ENCODE measurements at places on chromosomes 4 and X.

GRCh38 chrX:15301924-15302323, 13.5 kb downstream of the ASB11 start:
- peak; percentile 30 for DNase-seq

DNA sequence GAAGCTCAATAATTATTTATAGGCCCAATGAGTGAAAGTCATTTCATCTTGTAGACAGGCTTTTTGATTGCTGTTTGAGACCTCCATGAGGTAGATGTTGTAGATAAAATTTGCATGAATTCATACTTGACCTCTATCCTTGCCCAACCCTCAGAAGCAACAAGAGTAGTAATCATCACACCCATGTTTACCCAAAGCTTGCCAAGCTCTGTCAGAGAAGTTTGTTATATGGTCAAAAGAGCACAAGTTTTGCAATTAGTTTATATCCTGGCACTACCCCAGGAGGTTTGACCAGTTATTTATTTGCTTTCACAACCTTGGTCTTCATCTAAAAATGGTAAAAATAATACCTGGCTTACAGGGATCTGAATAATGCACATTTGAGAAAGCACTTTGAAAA, 20.7 kb downstream of the ADH7 start:
- peak; percentile 65 for DNase-seq

- DNase-seq: peak; percentile 43
Observed at GRCh38 chr4:3009422-3009821, 46.1 kb downstream of the GRK4 start.

DNA sequence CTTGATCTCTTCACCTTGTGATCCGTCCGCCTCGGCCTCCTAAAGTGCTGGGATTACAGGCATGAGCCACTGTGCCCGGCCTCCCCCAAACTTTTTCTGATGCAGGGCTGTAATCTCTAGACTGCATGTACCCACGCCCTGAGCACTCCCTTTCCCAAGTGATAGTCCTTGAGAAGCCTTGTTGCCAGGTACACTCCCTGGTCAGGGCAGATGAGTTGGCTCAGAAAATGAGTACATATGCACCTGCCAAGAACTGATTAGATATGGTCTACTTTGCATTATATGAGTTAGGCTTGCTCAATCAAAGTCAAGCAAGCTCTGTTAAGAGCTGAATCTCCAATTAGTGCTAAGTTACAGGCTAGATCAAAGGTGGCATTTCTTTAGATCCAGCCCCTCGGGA, 20.3 kb downstream of the APOO start:
- no peak for DNase-seq

DNA sequence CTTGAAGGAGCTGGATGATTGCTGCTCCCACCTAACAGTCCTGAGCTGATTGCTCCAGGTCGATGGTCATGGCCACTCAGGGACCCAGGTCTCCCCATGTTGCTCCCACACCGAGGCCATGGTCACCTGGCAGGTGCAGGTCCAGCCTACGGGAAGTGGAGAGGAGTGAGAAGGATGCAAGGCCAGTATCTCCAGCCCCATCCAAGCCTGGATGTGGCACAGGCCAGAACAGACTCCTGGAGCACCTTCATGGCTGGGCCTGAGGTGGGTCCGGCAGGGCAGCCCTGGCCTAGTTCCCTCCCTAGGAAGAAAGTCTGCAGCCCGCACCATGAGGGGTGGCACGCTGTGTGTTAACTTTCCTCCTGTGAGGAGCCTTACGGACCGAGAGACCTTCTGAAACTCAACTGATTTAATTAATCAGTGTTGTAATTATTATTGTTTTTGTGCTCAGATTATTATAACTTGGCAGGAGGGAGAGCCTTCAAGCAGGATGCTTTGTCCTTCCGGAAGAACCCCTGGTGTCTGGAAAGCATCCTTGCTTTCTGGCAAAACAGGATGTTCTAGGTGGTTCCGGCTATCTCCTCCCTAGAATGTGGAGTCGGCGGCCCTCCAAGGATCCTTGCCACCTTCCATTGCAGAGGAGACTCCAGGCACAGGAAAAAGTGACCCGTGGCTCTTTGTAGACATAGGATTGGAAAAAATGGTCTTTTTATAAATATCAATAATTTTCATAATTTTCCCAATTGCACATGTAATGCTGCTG, 92.3 kb upstream of the ADRA2C start:
- DNase-seq: no peak

DNA sequence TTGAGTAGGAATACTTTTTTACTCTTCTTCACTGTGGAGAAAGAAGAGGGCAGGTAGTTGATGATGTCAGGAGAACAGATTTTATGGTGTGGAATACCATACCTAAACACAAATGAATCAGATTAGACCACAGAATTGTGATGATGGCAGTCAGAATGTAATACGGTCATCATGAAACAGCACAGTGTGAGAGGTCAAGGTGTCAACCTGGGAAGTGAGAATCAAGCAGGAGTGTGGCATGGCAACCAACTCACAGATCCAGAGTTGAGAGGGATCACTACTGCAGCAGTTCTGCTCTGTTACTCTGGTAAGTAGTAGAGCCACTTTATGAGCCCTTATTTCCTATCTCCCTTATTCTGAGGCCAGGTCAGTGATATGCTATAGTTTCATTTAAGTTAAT, 27.7 kb downstream of the METTL14 start:
- DNase-seq: no peak

DNA sequence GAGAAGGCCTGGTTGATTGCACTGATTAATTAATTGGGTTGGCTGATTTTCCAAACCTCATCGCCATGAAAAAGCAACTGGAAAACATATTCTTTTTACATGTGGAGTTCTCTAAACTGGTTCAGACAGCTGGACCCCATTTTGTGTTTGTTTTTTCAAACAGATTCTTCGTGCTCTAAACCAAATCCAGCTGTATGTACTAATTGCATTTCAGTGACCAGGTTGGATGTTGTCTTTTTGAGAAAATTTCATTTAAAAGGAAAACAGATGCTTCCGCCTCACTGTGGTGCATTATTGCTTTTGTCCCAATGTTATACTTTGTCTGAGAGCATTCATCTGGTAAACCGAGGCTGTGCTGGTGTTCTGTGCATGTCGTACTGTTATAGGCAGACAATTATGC, 67.8 kb upstream of the LNX1 start:
- no peak for DNase-seq

GRCh38 chr4:126682250-126682649, 950.5 kb upstream of the INTU start:
- DNase-seq: no peak

DNA sequence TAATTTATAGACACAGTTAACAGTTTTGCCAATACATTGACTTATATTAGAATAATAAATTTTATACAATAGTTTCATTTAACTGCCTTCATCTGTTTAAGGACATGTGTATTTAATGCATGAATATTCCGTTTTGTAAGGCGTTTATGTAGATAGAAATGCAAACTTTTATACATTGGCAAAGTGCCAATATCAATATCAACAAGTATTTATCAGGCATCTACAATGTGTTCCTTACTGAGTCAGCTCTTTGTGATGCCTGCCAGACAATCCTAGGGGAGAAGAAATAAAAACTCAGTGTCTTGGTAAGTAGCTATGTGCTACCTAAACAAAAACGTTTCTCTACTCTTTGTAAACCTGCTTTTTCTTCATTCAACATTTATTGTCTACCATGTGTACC, 1142.2 kb downstream of the C4orf33 start:
- peak; percentile 4 for DNase-seq

GRCh38 chr4:171846232-171846631, 33.0 kb downstream of the GALNTL6 start:
- DNase-seq: peak; percentile 77

- DNase-seq: no peak
Observed at GRCh38 chrX:17601441-17602200, 135.7 kb upstream of the SCML1 start.

DNA sequence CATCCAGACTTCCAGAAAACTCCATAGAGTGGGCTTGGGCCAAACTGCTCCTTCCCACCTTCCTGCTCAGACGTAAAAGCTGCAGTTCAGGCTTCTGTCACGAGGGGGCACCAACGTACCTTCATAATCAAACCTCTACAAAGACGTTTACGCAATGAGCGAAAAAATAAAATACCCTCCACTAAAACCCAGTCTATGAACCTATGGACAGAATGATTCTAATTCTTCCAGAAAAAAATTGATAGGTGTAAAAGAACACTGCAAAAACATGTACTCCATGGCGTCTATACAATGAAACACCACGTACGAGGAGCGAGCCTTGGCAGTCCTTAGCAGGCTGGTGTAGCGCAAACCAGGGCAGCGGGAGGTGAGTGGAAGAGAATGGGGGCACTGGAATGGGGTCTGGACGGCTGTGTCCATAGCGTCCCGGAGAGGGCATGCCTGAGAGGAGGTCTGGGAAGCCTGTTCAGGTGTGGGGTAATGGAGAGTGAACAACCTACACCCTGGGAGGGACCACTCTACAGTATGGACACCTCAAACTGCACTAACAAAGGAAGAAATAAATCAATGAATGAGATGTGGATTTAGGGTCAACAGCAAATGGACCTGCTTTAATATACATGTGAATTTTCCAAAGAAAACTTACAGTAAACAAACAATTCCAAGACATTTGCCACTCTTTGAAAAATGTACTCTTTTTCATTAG, 14.4 kb upstream of the RAB40A start:
- peak; percentile 83 for DNase-seq

GRCh38 chr4:73864365-73864764, 4.8 kb upstream of the CXCL1 start:
- no peak for DNase-seq

DNA sequence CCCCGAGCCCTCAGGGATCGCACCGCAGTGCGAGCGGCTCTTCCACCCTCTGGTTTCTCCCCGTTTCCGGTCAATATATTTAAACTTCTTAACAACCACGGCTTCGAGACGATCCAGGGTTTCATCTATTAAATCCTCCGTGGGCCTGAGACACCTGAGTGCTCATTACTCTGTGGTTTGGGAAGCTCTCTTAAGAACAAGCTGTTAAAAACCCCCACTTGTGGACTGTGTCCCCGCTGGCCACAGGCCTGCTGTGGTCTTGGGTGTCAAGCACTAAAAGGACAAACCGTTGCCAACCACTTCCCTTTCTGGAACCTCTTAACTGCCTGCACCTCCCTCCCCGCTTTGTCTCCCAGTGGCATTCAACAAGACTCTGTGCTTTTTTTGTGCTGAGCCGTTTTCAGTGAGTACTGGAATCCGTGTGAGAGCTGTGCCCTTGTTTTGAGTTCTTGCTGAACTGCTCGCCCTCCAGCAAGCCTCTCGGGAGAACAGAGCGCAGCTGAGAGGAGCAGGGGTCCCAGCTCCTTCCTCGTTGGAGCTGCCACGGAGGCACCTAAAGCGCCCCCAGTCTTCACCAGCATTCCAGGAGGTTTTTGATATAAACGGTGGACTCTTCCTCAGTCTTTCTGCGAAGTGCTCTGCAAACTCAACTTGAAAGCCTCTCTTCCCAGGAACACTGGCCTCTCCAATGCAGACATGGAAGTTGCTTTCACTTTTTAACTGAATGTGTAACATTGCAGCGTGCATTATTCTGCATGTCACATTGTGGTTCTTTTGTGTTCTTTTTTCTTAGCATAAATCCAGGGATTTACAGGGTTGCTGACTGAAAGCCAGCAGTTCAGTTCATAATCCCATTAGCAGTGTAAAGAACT, 691 bp upstream of the IGFBP7 start:
- DNase-seq: peak; percentile 78

DNA sequence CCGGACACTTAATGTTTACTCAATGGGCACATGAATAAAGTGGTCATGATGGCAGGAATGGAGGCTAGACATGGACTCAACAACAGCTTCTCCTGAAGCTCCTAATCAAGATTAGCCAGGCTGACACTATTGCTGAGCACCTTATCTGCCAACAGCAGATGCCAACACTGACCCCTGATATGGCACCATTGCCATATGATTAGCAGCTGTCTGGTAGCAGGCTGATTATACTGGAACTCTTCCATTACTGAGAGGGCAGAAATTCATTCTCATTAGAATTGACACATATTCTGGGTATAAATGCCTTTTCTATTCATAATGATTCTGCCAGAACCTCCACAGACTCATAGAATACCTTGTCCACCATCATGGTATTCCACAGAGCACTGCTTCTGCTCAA, 18.4 kb upstream of the AFF1 start:
- no peak for DNase-seq

DNA sequence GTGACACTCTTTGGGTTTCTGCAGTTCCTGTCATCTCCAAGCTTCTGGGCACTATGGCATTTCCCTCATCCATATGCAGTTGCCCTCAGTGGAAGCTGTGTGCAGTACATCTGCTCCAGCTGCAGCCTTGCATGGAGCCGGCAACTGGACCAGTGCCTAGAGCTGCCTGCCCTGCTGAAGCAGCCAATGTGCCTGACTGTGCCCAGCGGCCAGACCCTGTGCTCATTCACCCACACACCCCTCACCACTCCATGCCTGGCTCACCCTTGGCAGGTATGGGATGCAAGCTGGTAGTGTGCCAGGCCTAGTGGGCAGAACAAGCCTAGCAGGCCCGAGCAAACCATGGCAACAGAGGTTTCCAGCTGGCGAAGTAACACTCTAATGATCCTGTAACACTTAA, 370.8 kb downstream of the FSTL5 start:
- no peak for DNase-seq

- DNase-seq: no peak
Observed at GRCh38 chr4:4719436-4719835, 140.0 kb upstream of the MSX1 start.

- peak; percentile 74 for DNase-seq
Observed at GRCh38 chr4:187618701-187619281, 376.8 kb upstream of the ZFP42 start.

DNA sequence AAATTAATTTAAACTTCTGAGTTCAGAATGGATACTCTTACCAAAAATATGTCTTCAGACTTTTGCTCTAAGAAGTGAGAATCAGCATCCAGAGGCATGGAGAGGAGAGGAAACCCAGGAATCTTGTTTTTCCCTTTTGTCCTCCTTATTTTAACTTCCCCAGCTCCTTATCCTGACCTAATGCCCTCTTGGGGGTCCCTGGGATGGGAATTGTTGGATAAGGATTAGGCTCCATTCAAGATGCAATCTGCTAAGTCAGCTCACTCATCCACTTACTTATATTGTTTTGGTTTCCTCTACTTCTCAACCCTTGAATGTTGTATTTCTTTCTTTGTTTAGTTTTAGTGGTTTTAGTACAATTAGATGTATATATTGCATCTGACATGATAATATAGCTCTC, 208.4 kb upstream of the PCDH7 start:
- DNase-seq: no peak

- peak; percentile 86 for DNase-seq
Observed at GRCh38 chr4:126777649-126778048, 855.1 kb upstream of the INTU start.

DNA sequence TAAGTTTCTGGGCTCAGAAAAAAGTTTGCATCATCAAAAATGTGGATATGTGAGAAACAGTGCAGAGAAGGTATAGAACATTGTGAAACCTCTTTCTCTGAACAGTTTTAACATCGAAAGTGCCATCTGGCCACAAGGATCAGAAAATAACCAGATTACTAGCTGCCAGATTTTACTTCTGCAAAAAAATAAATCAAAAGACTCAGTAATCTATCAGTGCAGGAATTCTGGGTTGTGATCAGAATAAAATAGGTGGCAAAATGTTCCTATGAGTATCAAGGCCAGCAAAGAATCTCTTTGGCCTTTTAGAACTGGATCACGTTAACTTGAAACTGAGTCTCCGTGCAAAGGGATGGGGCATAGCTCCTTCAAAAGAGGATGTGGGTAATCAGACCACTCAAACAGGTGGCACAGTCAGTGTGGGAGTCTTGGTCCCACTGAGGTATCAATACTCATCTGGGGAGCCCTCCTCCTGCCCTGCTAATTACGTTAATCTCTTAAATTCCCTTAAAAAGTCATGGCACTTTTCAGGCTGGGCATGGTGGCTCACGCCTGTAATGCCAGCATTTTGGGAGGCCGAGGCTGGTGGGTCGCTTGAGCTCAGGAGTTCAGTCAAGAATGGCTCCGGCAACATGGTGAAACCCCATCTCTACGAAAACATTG, 26.7 kb upstream of the RBM47 start:
- no peak for DNase-seq

- DNase-seq: no peak
Observed at GRCh38 chr4:99024481-99025275, 29.2 kb downstream of the METAP1 start.
